ENCODE measurements at places on chromosomes 2 and 18.

DNA sequence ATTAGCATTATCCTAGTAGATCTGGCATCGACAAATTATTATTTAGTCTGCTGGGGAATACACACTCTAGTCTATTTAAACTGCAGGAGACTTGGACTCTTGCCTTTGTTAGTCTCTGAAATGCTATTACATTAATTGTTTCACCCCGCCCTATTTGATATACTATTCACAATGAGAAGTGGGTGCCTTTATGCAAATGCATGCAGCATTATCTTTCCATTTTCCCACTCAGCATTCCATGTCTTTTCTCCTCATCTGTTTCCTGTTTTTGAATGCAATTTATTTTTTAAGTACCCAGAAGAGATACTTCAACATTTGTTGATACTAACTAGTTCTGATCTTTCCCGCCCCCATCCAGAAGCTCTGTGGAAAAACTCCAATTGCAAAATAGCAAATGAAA, 395.3 kb upstream of the NXPH2 start:
- DNase-seq, result no peak

GRCh38 chr2:231663458-231664212, 44.7 kb upstream of the PTMA start:
- DNase-seq, result no peak

- no peak for DNase-seq
These were observed 17.4 kb downstream of the CDH7 start for GRCh38 chr18:65768120-65768778.

DNA sequence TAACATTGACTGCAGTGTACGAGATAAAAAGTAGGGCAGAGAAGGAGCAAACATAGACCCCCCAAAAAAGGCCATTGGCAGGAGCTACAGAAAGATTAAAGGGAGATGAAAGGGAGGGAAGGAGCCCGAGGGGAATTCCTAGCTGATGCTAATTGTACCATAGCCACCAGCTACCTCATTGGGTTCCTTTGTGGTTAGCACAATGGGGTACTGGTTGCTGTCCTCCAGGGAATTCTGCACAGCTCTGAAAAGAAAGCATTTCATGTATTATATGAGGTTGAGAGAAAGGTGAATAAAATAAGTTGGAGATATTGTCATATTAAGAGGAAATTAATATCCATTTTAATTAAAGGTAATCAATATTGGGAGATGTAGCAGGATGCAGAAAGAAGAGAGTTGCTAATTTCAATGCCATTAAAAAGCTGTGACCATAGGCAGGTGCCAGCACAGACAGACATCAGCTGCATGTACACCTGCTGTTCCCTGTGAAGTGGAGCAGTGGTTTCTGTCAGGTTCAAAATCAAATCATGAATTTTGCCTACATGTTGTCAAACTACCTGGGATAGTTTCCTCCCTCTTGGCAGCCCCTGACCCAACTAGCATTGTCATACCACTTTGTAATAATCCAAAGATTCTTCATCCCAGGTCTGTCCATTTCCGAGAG, 185.4 kb upstream of the DLGAP1 start:
- DNase-seq, result no peak

- no peak for DNase-seq
These were observed 136.6 kb downstream of the INSIG2 start for GRCh38 chr2:118224895-118225311.

DNA sequence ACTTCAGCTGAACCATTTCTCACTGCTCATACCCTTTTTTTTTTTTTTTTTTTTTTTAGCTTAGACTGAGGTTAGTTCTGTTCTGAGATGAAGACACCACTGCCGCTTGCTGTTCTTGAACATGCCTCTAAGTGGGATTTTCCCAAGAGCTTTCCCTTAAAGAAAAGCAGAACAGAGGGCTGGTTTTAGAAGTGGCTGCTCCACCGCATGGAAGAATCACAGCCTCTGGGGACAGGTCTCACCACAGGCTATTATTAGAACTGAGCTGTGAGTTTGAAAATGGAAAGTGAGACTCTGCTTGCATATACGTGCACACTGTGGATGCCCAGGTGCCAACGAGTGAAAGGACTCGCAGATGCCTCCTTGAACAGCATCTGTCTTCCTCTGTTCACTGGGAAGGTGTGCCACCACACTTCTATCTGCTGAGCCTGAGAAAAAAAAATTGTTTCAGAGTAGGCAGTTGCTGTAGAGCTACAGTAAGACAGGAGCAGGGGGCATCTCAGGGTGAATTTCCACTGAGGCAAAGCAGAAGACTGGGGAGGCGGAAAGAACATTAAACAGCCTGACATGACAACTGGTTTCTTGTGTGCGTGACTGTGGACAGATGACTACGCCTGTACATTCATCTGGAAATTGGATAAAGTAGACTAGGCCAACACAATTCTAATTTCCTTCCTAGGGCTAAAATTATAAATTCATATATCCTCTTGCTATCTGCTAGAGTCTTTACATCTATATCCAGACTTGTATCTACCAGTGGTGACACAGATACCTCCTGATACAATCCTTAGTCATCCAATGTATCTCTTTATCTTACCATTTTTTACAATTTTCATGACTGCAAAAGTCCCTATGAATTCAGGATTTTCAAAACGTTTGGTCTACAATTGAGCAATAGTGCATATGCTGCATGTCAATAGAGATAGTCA, 1045.7 kb upstream of the CELF4 start:
- no peak for DNase-seq

GRCh38 chr2:224055101-224055500, 16.0 kb upstream of the SERPINE2 start:
- no peak for DNase-seq

GRCh38 chr2:88845772-88846661, 154.5 kb downstream of the RPIA start:
- DNase-seq, result no peak

All from GM12891 (cell line).